Activated naive CD8-positive, alpha-beta T cell treated with anti-CD3 and anti-CD28 coated beads, Interleukin-2, amount 50 U/mL, for 24 hours (primary cell): ENCODE measurements at places on chromosomes 16 and 17.

DNA sequence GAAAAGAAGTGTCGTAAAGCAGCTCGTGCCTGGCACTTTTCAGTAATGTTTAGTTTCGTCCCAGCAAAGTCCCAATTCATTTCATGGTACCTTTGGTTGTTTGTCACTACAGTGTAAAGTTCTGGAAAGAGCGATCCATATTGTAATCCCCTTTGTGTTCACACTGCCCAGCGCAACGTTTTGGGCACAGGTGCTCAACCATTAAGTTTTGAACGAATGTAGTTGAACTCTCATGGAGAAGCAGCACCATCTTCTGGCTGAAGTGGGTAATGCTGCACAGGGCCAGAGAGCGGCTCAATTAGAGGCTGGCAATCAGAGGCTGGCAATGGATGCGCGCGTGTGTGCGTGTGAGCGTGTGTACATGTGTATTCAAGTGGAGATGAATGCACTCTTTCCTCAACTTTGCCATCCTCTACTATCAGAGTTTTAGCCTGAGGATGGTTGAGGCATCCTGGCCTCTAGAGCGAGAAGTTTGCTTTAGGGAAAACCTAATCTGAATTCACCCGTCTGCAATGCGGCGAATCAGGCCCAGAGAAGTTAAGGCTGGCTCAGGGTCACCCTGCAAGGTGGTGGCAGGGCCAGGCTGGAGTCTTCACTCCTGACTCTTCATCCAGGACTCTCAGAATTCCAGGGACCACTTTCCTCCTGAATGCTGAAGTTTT lies 29.9 kb downstream of the DYNLL2 start:
- DNase-seq: peak; percentile 88

GRCh38 chr16:27427538-27427937 lies 25.6 kb downstream of the IL21R start:
- DNase-seq: no peak

DNA sequence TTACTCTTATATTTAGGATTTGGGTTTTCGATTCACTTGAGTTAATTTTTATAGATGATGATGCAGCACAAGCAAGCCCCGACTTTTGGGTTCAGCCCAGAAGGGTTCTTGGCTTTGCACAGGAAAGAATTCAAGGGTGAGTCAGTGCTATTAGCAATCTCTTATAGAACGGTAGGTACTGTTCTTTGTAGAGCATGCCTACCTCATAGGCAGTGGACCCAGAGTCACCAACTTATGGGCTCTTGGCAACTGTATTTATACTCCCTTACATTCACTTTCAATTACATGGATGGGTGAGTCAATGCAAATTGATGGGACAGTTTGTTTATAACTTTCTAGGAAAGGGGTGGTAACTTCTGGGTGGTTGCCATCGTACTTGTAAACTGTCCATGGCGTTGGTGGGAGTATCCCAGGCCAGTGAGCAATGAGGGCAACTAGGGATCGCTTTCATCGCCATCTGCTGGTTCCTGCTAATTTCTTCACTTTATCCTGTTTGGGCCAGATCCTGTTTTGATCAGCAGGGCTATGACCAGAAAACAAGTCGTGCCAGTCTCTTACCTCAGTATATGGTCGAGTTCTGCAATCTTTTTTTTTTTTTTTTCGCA lies 362.6 kb downstream of the CNTNAP4 start:
- no peak for DNase-seq

- peak; percentile 15 for DNase-seq
Observed at GRCh38 chr17:32275060-32276042, 9.7 kb downstream of the RHBDL3 start.

DNA sequence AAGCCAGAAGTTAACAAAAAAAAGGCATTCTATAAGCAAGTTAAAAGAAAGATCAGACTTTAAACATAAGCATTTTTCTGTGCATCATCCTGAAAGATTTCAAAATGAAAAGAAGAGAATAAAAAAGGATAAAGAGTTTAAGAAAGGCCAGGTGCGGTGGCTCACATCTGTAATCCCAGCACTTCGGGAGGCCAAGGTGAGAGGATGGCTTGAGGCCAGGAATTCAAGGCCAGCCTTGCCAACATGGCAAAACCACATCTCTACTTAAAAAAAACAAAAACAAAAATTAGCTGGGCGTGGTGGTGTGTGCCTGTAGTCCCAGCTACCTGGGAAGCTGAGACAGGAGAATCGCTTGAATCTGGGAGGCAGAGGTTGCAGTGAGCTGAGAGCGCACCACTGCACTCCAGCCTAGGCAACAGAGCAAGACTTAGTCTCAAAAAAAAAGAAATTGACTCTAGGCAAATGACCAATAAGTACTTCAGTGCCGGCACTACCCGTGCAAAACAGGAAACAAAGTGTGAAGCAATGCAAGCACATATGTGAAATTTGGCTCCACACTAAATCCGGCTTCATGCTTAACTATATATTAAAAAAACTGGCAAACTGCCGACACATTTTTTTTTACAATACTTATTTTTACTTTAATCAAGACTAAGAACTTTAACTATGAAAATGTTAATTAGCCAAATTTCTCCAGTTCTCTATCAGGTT lies 83.2 kb upstream of the C17orf78 start:
- no peak for DNase-seq

DNA sequence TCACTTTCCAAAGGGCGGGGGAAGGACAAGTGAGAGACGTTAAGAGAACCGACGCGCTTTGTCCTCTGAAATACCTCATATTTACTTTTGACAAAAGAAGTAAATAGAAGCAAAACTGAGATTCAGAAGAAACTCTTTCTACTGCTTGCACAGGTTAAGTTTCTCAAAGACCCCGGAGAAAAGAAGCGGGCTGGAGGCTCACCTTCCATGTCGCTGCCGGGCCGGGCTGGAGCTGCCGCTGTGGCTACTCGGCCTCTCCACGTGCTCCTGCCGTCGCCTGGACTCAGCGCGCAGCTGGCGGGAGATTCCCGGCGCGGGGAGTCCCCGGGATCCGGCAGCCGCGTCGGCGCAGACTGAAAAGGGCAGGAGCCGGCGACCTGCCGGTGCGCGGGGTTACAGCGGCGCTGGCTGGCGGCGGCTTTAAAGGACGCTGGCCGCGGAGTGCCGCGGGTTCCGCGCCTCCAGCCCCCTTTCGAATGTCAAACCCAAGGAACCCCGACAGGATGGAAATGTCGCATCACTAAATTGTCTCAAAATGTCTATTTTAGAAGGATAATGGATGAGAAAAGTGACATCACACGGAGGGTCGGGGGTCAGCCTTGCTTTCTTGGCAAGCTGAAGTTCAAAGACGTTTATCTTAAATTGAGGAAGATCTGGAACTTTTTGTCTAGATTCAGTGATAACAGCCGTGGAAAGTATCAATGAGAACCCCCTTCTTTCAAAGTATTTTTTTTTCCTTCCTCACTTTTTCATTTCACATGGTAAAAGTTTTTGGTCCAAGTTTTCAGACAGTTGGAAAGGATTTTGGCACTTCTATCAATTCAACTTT lies at the start of gene IKZF3:
IKZF3 (minus strand) TSS at position 395 of the 829 bp plus-strand sequence; CDS start at position 209, 186 bp downstream.
- peak; percentile 90 for DNase-seq

DNA sequence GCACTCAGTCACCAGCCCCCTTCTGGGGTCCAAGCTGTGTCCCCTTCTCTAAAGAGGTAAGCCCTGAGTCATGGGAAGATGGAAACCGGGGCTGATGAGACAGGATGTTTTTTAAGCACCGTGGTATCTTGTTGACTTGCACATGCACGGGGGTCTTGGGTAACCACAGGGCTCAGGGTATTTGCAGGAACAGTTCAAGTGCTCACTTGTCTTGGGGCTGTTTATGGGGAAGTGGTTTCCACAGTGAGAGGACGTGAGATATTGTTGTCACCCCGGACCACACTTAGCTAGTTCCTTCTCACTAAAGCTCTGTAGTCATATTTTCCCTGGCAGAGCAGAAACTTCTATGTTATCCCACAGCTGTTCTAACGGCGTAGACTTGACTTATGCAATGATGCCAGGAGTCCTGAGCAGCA lies 7.7 kb downstream of the CCL3L1 start:
- peak; percentile 63 for DNase-seq

DNA sequence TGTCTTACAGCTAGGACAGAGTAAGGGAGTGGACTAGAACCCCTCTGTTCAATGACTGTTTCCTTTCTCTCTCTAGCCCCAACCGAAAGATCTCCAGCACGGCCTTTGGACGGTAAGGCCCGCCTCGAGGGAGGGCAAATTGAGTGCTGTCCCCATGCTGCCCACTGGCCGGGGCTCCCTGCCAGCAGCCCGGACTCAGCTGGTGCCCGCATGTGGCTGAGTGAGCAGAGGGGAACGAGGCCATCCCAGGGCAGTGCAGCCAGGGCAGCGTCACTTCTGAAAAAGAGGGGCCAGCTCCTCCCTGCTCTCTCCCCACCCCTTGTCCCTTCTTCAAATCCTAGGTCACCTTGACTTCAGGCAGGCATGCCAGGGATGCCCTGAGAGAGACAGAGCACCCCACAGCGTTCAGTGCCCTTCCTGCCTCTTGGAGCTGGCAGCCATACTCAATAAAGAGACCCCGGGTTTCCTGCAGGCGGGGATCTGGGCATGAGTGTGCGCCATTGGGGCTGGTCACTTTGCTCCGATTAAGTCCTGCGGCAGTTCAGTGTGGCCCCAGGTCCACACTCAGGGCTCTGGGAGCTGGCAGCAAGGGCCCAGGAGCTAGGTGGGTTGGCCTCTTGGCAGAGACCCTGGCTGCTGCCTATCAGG lies 130.9 kb downstream of the RAB11FIP4 start:
- DNase-seq: no peak

GRCh38 chr16:68361485-68361884 lies 50.7 kb downstream of the PRMT7 start:
- DNase-seq: no peak

- DNase-seq: no peak
Observed at GRCh38 chr16:81562174-81562849, 117.7 kb downstream of the CMIP start.

DNA sequence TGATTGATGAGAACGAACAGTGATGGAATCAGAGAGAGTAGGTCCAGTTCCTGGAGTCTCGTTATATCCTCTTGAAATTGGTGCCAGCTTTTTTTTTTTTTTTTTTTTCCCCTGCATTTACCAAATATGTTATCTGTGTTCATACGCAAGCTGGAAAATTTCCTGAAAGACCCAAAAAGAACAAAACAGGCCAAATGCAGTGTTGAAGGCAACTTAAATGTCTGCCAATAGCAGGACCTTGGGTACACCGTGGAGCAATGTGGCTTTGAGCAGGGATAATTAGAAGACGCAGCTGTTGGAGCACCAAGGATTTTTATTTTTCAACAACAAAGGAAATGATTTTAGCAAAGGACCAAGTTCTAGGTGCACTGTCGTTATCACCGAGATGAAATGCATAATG lies 105.0 kb downstream of the ABCC6 start:
- no peak for DNase-seq

DNA sequence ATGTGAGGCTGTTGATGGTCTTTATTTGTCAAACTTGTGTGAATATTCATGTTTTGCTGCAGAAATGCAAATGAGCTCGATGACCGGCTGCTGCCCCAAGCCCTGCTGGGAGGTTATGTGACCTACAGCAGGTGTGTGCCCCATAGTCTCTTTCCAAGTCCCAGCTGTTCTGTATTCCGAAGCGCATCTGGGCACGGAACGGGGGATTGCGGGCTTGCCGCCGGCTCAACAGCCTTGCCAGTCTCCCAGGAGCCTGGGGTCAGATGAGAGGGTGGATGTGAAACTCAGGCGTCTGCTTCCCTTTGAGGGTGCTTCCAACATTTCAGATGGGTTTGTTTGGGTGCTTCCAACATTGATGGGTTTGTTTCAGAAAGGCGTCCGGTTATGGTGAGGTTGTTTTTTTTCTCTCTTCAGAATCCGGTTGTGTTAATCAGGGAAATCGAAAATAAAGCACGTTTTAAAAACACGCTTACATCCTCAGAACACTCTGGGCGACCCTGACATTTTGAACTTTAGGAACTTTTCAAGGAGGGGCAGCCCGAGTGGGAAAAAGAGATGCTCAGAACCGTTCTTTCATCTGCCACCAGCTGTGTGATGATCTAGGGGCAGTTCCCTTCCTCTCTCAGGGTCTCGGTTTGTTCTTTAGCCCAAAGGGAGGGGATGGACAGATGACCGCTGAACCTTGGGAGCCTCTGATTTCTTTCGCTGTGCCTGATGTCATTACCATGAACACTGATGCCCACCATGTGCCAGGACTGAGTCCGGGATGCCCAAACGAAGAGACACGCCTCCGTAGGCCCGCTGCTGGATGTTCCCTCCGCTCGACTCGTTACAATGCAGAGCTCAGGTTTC lies 47.8 kb upstream of the AMZ2 start:
- no peak for DNase-seq

- no peak for DNase-seq
Observed at GRCh38 chr17:78306913-78307312, 53.0 kb downstream of the SOCS3 start.

DNA sequence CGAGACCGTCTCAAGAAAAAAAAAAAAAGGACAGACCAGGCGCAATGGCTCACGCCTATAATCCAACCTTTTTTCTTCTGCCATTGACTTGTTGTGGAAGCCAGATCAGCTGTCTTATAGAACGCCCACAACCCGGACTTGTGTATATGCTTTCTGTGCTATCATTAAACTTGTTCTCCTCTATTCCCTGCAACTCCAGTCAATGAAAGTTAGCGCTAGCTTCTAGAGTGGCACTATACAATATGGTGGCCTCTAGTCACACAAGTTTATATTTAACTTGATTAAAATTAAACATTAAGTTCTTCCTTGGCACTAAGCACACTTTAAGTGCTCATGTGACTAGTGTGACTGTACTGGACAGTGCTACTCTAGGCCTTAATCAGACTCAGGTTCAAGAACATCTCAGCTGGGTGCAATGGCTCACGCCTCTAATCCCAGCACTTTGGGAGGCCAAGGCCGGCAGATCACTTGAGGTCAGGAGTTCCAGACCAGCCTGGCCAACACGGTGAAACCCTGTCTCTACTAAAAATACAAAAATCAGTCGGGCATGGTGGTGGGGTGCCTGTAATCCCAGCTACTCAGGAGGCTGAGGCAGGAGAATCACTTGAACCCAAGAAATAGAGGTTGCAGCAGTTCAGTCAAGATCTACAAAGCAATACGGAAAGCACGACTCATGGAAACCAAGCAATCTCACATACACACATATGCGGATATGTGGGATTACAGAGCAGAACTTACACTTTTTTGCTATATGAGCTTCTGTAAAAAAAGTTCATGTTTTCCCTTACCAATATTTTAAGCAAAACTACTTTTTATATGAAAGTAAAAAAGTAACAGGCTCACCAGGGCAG lies 18.8 kb upstream of the GLG1 start:
- no peak for DNase-seq

- DNase-seq: no peak
Observed at GRCh38 chr16:67259705-67260104, 10.9 kb downstream of the SLC9A5 start.

DNA sequence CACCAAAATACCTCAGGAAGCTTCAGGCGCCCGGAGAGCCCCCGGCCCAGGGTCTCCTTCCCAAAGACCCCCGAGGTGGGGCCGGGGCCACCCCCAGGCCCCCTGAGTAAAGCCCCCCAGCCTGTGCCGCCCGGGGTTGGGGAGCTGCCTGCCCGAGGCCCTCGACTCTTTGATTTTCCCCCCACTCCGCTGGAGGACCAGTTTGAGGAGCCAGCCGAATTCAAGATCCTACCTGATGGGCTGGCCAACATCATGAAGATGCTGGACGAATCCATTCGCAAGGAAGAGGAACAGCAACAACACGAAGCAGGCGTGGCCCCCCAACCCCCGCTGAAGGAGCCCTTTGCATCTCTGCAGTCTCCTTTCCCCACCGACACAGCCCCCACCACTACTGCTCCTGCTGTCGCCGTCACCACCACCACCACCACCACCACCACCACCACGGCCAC lies 6.7 kb upstream of the TMEM88 start:
- no peak for DNase-seq
